ENCODE measurements at places on chromosomes 1 and 21. TPM values are rescaled to one million over a fixed set of nuclear protein-coding genes. Genes with fewer than 3 reads are reported as not detected.

The SLC25A34 gene
- 0.65 TPM for total RNA-seq

The RNU1-1 gene
- 2,882 TPM for total RNA-seq

The SON gene
- 138 TPM for total RNA-seq

The SMIM1 gene
- 4.6 TPM for total RNA-seq

DNA sequence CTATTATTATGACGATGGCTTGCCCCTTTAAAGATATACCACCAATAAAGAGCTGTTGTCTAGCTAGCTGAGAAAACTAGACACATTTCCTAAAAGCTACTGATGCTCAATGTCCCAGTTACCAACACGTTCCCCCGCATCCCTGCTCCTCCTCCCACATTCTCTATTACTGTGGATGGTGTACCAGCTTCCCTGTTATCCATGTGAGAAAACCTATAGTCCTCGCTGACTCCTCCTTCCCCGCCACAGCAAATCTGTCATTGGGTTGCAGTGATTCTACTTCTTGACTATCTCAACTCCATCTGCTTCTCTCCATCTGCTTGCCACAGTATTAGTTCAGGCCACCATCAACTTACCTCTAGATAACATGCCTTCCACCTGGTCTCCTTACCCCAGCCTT lies 337.5 kb downstream of the KCNH1 start:
- DNase-seq: no peak

- DNase-seq: no peak
Measured at GRCh38 chr1:246680696-246681130, 43.5 kb upstream of the SCCPDH start.

DNA sequence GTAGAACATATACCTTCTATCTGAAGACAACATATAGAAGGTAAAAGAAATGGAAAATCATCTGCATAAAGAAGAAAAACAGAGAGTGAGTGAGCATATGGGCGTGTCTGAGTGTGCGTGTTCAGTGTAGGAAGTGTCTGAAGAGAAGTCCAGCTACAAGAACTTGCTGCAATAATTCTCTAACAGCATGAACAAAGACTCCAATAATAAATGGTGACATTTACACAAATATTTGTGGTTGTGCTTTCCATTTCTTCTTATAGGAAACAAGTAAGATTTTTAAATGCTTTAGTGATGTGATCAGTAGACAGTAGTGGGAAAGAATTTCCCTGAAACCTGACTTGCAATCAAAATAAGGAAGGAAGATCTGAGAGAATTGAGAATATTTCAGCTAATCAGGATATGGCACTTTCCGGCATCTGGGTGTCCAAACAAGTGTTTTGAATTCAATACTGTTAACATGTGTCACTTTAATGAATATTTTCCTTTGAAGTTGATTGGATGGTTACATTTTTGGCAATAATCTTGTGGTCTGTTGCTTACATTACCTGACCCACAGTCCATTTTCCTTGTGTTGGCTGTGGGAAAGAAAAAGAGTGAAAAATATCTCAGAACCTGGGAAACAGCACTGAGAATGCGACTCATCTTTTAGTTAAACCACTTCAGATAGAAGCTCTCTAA lies 154.0 kb downstream of the TGFB2 start:
- peak; percentile 78 for DNase-seq

- no peak for DNase-seq
Measured at GRCh38 chr1:41661428-41662060, 177.1 kb upstream of the EDN2 start.

- peak; percentile 90 for DNase-seq
Measured at GRCh38 chr1:178629252-178630154, 95.5 kb upstream of the RALGPS2 start.

DNA sequence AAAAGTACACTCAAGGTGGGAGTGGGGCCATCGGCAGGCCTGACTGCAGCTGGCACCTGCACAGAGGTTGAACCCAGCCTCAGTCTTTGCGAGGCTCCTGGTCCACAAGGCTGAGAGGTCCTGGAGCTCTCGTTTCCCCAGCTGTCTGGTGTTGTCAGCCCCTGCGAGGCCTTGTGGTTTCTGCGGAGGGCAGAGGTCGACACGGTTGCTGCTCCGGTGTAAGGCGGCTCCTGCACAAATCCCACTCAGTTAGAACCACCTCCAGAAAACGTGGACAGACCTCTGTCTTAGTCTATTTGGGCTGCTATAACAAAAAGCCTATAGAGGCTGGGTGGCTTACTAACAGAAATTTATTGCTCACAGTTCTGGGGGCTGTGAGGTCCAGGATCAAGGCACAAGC lies 5.8 kb downstream of the KIAA1614 start:
- DNase-seq: no peak

GRCh38 chr1:61604684-61605083 lies 120.3 kb downstream of the TM2D1 start:
- no peak for DNase-seq

DNA sequence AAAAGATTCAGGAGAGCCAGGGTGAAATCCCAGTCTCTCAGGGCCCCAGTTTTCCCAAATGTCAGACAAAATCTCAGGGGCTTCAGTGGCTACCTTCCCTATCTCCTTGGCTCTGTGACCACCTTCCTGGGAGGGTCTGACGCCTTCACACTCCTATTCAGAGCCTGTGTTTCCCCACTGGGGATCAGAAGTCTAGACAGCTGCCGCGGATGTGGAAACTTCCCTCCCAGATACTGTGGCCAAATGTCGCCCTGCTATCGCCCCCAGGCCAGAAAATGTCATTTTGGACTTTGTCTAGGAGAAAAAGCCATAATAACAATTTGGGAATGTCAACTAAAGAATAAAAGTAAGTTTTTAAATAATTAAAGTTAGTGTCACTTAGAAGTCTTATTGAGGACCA lies 15.9 kb downstream of the A3GALT2 start:
- no peak for DNase-seq

GRCh38 chr1:5691795-5692509 lies 300.3 kb downstream of the NPHP4 start:
- no peak for DNase-seq

DNA sequence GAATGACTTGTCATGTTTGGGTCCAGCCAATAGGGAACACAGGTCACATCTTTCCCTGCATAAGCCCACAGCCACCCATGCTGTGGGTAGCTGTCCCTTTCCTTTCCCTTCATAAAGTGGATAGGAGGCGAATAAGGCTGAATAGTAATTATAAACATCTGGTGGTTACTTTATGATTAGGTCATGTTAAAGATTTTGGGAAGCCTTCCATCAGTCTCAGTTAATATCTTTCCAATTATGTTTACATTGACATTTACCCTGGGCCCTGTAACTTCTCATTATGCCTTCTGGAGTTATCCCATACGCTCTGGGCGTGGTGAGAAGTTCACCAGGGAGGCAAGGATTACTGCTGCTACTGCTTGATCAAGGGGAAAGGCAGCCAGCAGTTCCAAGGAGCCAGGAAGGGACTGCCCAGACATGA lies 197.2 kb downstream of the HLX start:
- no peak for DNase-seq

Measured in fibroblast of the aortic adventitia (primary cell).